M059J (cell line): ENCODE measurements at places on chromosomes 6 and 20.
A peak's percentile ranks its signal among the peaks of the same experiment; 100 is the strongest.

GRCh38 chr6:168988280-168988679 is 265.4 kb downstream of the THBS2 start:
- DNase-seq, result no peak

- peak; percentile 49 for DNase-seq
Observed at GRCh38 chr6:30238178-30238795, 25.1 kb upstream of the TRIM26 start.

DNA sequence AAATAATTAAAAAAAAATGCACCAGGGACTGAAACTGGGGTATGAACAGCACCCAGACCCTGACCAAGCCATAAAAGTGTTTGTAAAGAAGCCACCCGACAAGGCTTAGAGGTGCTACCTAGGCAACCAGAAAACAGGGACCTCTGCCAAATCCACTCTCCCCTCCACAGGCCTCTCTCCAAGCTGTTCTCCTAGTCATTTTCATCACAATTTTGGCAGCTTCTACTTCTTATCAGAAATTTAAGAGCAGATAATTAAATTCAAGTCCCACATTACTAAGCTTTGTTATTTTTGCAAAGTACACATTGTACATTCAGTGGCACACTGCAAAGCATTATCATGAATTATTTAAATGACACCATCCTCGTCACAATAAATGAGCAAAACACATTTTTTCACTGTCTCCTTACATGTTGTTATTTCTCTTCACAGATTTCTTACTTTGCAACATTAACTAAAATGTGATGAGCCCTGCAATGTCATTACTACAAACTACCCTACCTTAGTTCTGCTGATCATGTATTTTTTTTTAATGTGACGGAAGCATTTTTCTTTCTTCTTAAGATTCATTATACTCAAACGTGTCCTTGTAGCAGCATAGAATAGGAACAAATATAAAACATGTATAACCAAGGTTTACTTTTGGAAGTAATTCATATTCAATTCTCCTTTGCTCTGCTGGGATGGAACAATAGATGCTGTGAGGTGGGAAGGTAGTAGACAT is 38.1 kb downstream of the ECT2L start:
- DNase-seq, result peak; percentile 20

GRCh38 chr20:50982363-50982762 is 23.7 kb downstream of the MOCS3 start:
- peak; percentile 88 for DNase-seq

DNA sequence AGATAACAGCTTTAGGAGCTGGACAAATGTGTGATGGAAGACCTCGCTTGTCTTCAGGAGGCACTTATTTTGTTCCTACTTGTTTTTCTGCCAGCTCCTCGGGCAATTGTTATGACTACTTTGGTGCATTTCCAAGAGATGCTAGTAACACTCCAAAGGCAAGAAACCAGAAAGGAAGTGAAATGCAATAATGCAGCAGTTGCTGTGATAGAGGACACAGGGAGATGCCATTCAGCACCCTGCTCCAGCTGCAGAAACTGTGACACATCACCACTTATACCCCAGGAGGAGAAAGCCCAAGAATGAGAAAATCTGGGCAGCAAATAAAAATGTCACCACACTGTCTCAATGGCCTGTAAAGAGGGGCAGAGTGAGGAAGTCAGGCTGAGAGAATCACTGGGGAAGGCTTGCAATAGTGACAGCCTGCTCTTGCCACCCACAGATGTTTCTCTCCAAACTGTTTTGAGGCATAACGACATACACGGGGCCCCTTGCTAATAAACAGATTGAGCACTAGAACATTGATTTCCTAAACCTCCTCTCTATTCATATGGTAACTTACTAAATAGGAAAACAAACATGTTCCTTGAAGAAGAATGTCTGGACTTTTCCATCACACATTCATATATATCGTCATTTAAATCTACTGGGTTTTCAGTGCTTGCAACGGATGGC is 231.0 kb upstream of the PRND start:
- peak; percentile 93 for DNase-seq

DNA sequence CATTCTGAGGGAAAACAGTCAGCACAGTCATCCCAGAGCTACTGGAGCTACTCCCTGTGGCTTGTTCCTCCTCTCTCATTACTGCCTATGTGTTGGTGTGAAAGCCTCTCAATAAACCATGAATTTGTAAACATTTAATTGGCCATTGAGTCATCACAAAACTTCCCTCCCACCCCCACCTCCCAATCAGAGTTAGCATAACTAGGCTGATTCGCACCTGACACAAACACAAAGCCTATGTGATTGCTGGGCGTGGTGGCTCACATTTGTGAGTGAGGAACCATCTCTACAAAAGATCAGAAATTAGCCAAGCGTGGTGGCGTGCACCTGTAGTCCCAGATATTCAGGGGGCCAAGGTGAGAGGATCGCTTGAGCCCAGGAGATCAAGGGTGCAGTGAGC is 17.1 kb upstream of the SNTA1 start:
- no peak for DNase-seq

DNA sequence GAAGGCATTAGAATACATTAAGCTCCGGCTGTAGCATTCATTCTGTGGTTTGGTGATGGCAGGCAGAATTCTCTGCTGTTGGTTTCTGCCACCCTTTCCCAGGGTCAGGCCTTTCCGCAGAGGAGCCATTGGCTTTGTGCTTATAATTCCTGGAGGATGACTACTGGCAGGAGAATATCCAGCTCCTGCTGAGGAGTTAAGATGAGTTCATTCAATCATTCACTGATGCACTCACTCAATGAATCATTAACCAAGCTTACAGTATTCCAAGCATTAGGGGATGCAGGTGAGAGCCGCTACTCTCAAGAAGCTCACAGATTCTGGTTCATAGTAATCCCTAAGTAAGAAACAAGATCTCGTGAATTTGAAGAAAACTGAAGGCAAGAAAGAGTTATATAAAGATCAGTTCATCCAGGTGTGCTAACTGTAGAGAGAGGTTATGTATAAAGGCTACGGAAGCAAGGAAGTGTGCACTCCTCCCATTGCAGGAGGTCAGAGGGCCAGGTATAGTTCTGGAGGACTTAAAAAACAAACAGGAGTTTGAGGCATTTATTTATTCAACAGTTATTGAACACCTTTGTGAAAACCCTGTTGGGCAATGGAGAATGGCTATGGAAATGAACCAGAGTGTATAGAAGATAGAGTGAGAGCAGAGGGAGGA is 75.5 kb downstream of the HMGN3 start:
- DNase-seq, result peak; percentile 26

- DNase-seq, result no peak
Observed at GRCh38 chr20:1443085-1443484, 23.6 kb downstream of the NSFL1C start.

DNA sequence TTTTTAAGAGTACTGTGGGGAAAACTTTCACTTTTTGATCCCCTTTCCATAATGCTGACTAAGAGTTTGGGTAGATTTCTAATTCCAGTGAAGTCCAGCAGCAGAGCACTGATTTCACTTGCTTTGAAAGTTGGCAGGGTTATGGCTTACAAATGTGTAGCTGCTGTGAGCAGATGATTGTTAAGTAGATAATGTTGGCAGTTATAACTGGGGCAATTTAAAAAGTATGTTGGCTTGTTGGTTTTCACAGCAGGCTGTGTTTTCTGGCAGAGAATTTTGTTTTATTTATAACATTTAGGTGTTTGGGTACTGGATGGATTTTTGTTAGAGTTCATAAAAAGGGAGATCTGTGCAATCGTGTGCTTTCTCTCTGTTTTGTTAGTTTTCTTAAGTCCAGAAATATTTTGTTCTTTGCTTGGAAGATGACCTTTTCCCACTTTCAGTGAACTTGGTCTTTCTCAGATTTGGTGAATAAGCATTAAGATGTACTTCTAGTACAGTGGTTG is 31.4 kb downstream of the AFDN start:
- peak; percentile 53 for DNase-seq
